Cortex of kidney (tissue), 1 donor: ENCODE measurements at places on chromosomes 5 and 9.

GRCh38 chr5:61802456-61802855 lies 470.4 kb downstream of the ZSWIM6 start:
- DNase-seq = no peak

- DNase-seq = no peak
Measured at GRCh38 chr5:168268949-168269936, 22.2 kb upstream of the WWC1 start.

- DNase-seq = no peak
Measured at GRCh38 chr5:110288766-110289511, 437.5 kb downstream of the TMEM232 start.

DNA sequence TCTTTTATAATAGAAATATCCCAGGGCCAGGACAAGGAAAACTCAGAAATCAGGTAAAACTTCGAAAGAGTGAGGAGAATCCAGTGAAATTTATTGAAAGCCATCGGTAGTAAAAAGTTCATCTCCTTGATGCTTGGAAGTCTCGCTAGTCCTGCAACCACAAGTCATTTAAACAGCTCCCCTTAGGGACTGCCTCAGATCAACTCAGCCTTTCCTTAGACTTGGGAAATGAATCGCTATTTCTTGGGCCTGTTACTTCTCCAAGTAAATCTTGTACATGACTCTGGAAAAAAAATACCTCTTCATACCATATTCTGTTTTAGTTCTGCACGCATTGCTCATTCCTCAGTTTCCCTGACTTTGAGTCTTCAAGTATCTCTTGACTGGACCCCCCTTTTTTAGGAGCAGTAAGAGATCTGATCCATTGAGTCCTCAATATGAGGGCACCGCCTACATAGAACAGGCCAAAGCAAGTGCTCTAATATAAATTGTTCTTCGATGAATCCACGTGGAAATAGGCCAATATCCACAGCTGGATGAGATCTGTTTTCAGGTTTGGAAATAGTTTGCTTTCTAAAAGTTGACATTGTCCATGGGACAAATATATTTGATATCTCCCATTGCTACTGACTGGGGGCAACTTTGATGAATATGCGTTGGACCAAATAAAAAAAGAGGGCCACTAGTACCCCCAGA lies 114.2 kb downstream of the PRDM6 start:
- no peak for DNase-seq

- DNase-seq = no peak
Measured at GRCh38 chr5:123099514-123100151, 10.6 kb downstream of the PRDM6 start.

DNA sequence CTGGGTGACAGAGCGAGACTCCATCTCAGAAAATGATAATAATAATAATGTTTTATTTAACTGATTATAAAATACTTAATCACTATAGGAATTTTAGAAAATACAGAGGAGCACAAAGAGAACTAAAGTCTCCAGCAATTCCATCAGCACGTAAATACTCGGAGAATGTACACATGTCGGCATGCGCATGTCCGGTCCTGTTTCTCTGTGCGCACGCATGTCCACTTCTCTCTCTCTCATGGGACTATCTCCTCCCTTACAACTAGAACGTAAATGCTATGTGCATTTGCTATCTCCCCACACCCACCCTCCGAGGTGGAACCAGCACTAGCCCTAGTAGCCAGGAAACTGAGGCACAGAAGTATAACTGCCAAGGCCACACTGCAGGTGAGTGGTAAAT lies 19.0 kb downstream of the CCNJL start:
- DNase-seq = no peak
